Adrenal gland (tissue), 19 donors: ENCODE measurements at places on chromosomes 2 and 18. TPM values are rescaled to one million over a fixed set of nuclear protein-coding genes. Genes with fewer than 3 reads are reported as not detected.

DES gene
- total RNA-seq, result 7.9 TPM

KCNG2 gene
- total RNA-seq, result 0.60 TPM

IL36B gene
- total RNA-seq, result not detected

RAD51AP2 gene
- 0.11 TPM for total RNA-seq

PMAIP1 gene
- 12.0 TPM for total RNA-seq

FAM98A gene
- total RNA-seq, result 56.7 TPM

IL1B gene
- total RNA-seq, result 0.84 TPM

GRP gene
- 0.74 TPM for total RNA-seq

RRM2 gene
- 4.9 TPM for total RNA-seq

PPP3R1 gene
- total RNA-seq, result 26.4 TPM

ASXL3 gene
- total RNA-seq, result 0.38 TPM

ITGA6 gene
- total RNA-seq, result 9.1 TPM

SCRN3 gene
- 33.9 TPM for total RNA-seq

TMEM17 gene
- total RNA-seq, result 3.3 TPM

CYP27A1 gene
- 47.3 TPM for total RNA-seq

CEBPZ gene
- total RNA-seq, result 67.2 TPM

CYBRD1 gene
- total RNA-seq, result 236 TPM

STAT4 gene
- total RNA-seq, result 0.83 TPM

NAT8 gene
- not detected for total RNA-seq
